Activated T-cell treated with anti-CD3 and anti-CD28 coated beads, Interleukin-2, amount 50 U/mL, for 4 hours (primary cell): ENCODE measurements at places on chromosomes 3 and 15. TPM values are rescaled to one million over a fixed set of nuclear protein-coding genes. Genes with fewer than 3 reads are reported as not detected.

DNA sequence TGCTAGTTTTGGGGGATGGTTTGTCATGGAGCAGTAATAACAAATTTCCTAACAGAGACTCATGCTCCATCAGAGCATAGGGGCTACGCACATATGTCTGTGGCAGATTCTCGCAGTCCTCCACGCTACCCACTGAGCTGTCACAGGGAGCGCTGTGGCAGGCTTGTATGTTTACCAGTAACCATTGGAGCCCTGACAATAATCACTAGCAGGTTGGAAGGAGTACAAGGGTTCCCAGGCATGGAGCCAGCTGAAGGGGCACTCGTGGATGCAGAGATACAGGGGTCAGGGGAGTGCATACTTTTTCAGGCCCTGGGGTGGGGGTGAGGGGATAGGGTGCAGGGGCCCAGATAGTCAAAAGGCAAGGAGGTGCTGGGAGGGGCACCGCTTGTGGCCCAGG lies 7.9 kb upstream of the GP9 start:
- DNase-seq = no peak

Gene DUOXA1
- total RNA-seq = 0.08 TPM

Gene TRAT1
- total RNA-seq = 7.1 TPM

Gene FEZF2
- not detected for total RNA-seq

- no peak for DNase-seq
These were observed 470.6 kb upstream of the BCHE start for GRCh38 chr3:166307756-166308350.

Gene FBXW12
- not detected for total RNA-seq

DNA sequence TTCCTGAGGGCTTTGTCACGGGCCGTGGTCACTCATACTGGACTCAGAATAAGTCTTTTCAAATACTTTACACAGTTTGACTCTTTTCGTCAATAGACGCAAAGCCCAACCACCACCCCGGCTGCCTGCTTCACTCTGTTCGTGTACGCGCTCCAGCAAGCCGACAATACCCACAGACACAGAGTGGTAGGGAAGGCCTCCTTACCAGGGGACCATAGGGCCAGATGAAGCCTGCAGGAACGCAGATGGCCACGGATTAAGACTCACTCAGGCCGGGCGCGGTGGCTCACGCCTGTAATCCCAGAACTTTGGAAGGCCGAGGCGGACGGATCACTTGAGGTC lies 29.7 kb downstream of the EFCAB12 start:
- no peak for DNase-seq

Gene PEX5L
- total RNA-seq = 0.30 TPM

- no peak for DNase-seq
These were observed 16.1 kb downstream of the C3orf22 start for GRCh38 chr3:126542340-126543241.
